ENCODE measurements at places on chromosomes 13 and 19.

GRCh38 chr19:5514001-5514400, 53.8 kb downstream of the TINCR start:
- DNase-seq, result no peak

- no peak for DNase-seq
Observed at GRCh38 chr13:32087955-32088747, 56.6 kb downstream of the FRY start.

- no peak for DNase-seq
Observed at GRCh38 chr19:41403181-41403970, 5.8 kb downstream of the BCKDHA start.

DNA sequence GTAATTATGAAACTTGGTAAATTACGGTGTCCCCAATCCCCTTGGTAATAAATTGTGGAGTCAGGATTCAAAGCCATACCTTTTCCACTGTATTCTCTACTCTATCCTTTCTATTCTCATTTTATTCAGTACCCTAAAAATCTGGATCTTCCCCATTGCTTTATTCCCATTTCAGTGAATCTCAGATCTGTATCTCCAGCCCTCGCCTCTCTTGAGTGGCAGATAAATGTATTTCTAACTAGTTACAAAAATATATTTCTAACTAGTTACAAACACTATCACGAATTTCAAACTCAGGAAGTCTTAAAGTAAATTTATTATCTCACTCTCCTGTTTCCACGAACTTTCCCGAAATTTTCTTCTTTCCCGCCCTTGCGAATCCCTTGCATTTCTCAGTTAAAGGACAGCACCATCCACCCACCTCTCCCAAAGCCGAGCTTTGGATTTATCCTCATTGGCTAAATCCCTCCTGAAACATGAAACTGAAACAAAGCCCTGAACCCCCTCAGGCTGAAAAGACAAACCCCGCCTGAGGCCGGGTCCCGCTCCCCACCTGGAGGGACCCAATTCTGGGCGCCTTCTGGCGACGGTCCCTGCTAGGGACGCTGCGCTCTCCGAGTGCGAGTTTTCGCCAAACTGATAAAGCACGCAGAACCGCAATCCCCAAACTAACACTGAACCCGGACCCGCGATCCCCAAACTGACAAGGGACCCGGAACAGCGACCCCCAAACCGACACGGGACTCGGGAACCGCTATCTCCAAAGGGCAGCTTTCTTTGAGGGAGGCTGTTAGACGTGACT, 164.3 kb upstream of the PABPC3 start:
- no peak for DNase-seq

DNA sequence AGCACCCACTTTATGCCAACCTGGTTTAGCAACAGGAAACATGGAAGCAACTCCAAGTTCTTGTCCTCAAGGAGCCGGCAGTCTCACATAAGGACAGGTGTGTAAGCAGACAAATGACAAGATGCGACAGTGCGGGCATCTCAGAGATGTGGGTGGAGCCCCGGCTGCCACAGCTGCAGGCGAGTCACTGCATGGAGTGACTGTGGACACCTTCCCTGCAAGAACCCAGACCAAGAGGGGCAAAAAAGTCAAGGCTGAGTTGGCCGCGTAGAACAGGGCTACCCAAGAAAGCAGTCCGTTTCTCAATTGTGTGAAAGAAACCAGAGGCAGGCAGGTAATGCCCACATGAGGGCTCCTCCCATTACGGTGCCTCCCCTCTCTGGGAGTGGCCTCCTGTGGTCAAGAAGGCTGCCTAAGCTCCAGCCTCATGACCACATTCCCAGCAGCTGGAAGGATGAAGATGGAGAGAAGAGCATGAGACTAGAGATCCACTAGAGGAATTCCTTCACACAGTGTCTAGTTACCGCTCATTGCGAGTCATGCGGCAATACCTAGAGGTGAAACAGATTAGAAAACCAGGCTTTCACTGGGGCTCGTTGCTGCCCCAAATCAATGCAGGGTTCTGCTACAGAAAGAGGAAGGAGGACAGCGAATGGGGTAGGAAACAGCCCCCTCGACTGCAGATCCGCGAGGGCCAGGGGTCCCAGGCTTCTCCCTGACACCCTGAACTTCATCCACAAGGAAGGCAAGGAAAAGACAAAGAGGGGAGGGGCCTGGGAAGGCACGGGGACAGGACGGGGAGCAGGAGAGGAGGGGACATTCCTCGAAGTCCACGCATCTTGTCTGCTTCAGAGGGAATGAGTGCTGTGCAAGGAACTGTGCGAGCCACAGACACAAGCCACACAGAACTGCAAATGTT, 80.2 kb downstream of the SPACA7 start:
- DNase-seq, result no peak

GRCh38 chr13:28583651-28584091, 75.3 kb upstream of the POMP start:
- DNase-seq, result no peak

GRCh38 chr19:4077800-4078684, 11.3 kb upstream of the ZBTB7A start:
- DNase-seq, result no peak

DNA sequence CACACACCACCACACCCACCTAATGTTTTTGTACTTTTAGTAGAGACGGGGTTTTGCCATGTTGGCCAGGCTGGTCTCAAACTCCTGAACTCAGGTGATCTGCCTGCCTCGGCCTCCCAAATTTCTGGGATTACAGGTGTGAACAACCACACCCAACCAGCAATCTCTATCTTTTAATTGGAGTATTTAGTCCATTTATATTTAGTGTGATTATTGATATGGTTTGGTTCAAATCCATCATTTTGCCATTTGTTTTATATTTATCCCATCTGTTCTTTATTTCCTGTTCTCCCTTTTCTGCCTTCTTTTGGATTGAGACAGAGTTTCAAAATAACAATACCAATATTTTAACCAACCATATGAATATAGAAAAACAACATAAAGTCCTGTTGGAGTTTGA, 4.1 kb downstream of the ZNF420 start:
- DNase-seq, result no peak

- no peak for DNase-seq
Observed at GRCh38 chr19:37505958-37506386, 767 bp upstream of the ZNF793 start.

- no peak for DNase-seq
Observed at GRCh38 chr19:32199501-32200040, 145.8 kb upstream of the ZNF507 start.

- DNase-seq, result no peak
Observed at GRCh38 chr19:40078377-40078776, 12.4 kb downstream of the ZNF780A start.
